ENCODE measurements at places on chromosomes 6 and 20.

GRCh38 chr6:88535306-88535705, 369.2 kb upstream of the CNR1 start:
- DNase-seq: no peak

DNA sequence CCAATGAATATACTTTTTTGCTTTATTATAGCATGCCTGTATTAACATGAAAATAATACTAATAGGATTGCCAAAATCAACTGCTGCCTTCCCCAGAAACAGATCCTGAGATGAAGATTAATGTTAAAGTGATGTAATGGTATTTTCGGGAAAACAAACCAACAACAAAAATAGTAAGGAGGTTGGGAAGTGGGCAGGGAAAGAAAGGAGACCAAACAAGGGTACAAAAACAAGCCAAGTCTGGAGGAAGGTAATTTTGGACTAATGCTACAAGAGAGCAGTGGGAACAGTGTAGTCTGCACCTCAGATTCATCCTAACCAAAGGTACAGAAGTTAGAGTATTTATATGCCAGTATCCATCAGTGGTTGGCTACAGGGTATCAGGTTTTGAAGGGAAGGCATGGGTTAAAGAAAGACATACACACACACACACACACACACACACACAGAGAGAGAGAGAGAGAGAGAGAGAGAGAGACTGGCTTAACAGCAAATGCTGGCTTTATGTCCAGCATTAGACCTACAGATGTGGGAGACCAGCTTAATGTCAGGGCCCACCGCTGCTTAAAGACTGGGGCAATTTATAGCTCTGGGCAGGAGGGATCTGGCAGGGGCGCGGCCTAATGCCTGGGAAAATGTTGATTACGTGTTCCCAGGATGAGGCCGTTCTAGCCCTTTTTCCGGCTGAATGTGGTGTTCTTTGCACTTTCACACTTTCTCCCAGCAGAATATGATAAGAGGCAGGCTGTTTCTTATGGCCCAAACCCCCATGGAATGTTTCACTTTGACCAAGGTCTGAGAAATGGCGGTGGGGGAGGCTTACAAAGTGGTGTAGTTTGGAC, 3.8 kb upstream of the SLC17A1 start:
- DNase-seq: no peak

DNA sequence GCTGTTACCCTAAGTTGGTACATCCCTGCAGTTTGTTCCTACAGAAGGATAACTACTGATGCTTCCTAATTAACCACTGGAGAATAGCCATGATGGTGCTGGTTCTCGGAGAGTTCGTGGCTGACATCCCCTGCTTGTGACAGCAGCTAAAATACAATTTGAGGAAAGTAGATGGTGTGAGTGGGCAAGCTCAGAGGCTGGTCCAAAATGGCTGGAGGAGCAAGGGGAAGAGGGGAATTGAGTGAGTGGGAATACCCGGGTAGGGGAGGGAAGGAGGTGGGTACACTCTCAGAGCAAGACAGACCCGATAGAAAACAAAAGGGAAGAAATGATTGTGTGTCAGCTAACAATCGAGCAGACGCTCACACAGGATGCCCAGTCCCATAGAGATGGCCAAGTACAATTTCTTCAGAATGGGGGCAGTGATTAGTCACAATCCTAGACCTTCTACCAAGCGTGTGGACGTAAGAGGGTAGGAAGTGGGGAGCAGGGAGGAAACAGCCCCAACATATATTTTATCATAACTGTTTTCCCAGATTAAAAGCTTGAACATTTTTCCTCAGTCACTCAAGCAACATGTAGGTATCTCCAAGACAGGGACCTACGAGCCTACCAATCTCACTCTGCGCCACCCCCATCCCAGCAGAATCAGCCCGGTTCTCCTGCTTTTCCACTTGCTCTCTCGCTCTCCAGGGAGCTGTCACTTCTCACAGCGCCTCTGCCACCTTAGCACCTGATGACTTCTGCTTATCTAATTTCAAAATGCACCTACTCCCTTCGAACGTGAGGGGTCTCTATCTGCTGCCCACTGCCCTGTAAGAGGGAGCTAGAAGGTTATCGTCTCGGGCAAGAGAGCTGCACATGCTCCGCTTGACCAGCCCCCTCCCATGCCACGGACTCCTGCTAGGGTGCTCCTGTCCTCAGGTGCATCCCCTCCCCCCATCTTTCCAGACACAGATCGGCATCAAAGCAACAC, 26.2 kb downstream of the RIPOR2 start:
- no peak for DNase-seq

GRCh38 chr20:44288252-44288651, 22.8 kb downstream of the FITM2 start:
- DNase-seq: no peak

DNA sequence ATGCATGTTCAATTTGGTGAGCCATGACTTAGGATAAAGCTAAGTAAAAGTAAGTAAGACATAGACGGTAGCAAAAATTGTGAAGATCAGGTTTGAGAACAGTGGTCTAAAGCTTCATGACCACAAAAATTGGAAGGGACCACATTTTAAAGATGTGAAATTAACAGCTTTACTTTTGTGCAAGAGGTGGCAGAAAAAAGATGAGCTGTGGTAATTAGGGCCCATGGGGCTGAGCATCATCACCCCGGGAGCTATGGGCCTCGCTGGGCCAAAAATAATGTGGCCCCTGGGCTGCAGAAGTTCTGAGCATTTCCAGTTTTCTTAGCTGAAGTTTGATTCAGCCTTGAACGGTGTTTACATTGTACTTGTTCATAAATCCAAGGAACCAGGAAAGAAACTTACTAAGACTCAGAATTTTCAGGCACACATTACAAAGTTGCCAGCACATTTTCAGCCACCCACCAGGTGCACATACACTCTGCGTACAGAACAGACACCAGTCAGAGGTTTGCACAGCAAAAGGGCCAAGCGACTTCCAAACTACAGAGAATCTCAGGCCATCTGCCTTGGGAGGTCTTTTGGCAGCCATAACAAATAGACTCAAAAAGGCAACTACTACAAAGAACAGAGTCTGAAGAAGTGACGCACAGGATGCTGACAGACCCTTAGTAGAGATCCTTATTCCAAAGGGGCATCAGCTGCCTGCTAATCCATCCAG, 57.7 kb downstream of the CSE1L start:
- DNase-seq: no peak
